ENCODE measurements at places on chromosomes 4 and X. TPM values are rescaled to one million over a fixed set of nuclear protein-coding genes. Genes with fewer than 3 reads are reported as not detected.

DNA sequence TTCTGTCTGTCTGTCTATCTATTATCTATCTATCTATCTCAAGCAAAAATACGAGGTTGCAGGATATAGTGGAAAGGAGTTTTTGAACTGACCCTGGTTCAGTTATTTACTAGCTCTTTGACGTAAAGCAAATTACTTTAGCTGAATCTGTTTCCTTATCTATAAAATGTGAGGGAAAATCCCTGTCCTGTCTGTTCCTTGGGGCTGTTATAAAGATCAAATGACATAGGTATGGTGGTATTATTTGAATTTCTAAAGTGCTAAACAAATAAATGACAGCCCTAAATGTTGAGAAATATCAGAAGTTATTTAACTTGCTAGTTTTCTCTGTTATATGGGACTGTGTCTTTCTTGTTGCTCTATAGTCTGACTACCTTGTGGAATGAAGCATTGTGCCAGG is 55.0 kb downstream of the MAGEC1 start:
- H3K4me3 ChIP-seq, result no peak overlapping the region
- H3K4me1 ChIP-seq, result no peaks in the 10 kb centered on the region
- no peak overlapping the region for H3K27ac ChIP-seq
- no peak for DNase-seq
- no peaks in the 10 kb centered on the region for H3K27me3 ChIP-seq

DNA sequence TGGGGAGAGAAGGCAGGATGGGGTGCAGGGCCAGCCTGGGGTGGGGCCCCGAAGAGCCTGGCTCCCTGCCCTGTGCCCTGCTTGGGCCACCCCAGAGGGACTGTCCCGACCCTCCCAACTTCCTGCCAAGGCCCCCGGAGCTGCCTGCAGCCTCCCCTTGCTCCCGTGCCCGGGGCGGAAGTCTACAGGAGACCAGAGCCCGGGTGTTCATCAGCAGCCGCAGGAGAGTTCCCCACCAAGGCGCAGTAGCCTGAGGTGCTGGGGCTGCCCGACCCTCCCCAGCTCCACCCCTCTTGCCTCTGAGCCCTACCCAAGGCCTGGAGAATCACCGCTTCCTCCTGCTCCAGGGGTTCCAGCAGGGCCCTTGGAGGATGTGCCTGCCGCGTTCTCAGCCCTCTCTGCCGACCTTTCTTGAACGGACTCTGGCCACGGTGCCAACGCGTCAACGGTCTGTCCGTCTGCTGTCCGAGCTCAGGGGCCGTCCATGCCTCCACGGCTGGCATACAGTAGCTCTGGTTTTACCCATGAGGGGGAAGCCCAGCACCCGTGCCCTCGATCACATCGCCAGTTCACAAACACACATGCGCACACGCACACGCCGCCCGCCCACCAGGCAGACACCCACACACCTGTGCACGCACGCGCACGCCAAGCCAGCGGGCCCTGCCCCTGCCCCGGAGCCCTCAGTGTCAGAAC is 36.0 kb upstream of the SPON2 start:
- H3K4me3 ChIP-seq, result no peak overlapping the region
- no peak for DNase-seq
- H3K4me1 ChIP-seq, result peaks cover 5% of the 10 kb centered on the region
- H3K27ac ChIP-seq, result no peak overlapping the region

DDX53 gene
- total RNA-seq, result not detected

GRCh38 chr4:75235359-75235951 is 278.7 kb downstream of the RCHY1 start:
- H3K4me1 ChIP-seq, result no peaks in the 10 kb centered on the region
- no peak for DNase-seq
- no peaks in the 10 kb centered on the region for H3K27me3 ChIP-seq
- H3K36me3 ChIP-seq, result no peaks in the 10 kb centered on the region
- H3K27ac ChIP-seq, result no peak overlapping the region
- no peak overlapping the region for H3K4me3 ChIP-seq

Measured in osteoblast (primary cell).